ENCODE measurements at places on chromosomes 1 and 21.

GRCh38 chr1:100448366-100448765, 89.6 kb upstream of the GPR88 start:
- peak; percentile 14 for DNase-seq

DNA sequence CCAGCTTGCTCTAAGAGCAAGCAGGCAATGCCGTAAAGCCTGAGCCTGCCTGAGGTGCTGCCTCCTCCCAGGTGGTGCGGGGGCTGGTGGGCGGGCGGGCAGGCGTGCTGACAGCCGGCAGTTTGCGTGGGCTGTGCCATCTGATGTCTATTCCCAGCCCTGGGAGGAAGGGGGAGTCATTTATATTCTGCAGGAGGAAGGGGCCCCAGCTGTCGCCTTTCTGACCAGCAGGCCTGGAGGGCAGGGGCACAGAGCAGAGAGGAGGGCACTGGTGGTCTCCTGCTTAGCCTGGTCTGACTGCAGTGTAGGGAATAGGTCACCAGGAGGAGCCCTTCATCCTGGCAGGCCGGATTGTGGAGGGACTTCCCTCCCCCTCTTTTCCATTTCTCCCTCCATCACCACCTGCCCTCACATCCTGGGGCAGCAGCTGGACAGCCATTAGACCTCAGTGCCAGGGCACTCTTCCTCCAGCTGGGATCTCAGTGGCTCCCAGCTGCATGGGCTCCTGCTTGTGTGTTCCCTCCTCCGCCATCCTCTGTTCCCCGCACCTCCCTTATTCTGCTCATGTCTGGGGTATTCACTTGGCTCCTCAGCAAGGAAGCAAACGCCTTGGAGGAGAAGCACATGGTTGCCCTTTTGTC, 4.4 kb downstream of the CYB561D1 start:
- DNase-seq: peak; percentile 46

GRCh38 chr1:110768605-110769004, 93.9 kb upstream of the KCNA3 start:
- no peak for DNase-seq

GRCh38 chr1:218983848-218984247, 189.8 kb upstream of the LYPLAL1 start:
- DNase-seq: no peak

DNA sequence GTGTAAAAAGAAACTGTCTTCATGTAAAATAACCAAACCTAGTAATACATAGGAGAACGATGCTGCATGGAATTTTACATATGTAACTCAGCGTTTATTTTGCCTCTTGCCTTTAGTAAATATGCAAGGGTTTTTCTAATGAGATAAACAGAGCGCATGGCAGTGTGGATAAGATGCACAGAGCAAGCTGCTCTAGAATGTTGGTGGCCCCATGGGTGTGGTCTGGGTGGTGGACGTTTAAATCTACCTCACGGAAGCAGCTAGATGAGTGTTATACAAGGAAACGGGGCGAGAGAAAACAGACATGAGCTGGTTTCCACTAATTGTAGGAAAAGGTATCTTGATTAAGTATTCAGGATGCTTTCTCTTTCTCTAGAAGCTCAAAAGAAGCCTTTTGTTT, 205.9 kb downstream of the DSCAM start:
- DNase-seq: no peak
